ENCODE measurements at places on chromosomes 2 and 18.

GRCh38 chr18:73286584-73286983, 418.8 kb upstream of the NETO1 start:
- no peak for DNase-seq

GRCh38 chr2:32558492-32558891, 69.4 kb upstream of the TTC27 start:
- DNase-seq = no peak

GRCh38 chr2:181178823-181179412, 198.5 kb downstream of the UBE2E3 start:
- no peak for DNase-seq

DNA sequence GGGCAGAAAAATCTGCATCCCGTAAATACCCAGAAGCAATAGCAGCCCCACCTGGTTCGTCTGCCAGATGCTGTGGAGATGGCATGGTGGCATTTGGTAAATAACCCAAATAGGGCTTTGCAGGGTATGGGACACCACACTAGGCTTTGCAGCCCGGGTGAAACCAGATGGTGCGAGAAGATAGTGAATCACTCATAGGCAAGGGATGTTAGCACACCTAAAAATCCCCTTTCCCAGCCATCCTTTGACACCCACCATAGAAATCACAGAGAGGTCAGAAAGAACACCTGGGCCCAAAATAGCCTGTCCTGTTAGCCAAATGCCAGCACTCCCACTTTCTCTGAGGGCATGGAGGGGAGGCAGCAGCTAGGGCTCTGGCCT, 47.6 kb downstream of the BCL11A start:
- no peak for DNase-seq

DNA sequence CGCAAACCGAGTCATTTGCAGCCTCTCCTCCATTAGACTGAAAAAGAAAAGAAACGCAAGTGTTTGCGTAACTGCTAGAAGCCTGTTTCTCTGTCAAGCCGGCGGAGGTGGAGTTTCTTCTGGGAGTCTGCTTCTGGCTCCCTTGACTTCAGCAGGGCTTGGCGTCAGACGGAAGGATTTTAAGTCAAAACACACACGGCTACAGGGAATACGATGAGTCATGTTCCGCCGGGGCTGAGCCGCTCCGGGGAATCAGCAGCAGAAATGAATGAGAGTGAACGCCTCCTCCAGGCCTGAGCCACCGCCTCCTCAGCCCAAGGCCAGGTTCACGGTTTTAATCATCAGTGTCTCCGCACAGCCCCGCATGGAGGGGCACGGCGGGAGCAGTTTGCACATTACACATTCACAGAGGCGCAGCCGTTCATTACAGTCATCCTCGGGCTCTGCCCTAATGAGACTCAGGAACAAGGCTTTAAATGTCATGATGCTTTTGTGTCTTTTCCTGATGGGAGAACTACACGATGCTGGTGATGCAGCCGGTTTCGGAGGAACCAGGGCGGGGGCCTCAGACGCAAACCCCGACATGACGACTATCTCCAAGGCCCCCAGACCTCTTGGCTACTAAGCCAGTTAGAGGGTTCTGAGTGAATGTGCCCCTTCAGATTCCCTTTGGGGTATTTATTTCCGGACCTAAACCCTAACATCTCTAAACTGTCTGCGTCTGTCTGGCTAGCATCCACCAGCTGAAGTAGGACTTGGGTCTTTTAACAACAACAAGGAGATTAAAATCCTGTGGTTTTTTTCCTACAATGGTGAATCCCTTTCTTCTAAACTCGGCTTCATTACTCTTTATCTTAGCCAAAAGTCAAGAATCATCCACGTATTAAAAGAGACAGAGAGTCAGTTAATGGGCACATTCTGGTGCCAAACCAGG, 11.1 kb upstream of the SCG2 start:
- peak; percentile 74 for DNase-seq

- DNase-seq = no peak
Observed at GRCh38 chr18:47601581-47602272, 328.7 kb downstream of the SMAD2 start.

- no peak for DNase-seq
Observed at GRCh38 chr2:201157694-201158093, 25.2 kb upstream of the CASP10 start.

DNA sequence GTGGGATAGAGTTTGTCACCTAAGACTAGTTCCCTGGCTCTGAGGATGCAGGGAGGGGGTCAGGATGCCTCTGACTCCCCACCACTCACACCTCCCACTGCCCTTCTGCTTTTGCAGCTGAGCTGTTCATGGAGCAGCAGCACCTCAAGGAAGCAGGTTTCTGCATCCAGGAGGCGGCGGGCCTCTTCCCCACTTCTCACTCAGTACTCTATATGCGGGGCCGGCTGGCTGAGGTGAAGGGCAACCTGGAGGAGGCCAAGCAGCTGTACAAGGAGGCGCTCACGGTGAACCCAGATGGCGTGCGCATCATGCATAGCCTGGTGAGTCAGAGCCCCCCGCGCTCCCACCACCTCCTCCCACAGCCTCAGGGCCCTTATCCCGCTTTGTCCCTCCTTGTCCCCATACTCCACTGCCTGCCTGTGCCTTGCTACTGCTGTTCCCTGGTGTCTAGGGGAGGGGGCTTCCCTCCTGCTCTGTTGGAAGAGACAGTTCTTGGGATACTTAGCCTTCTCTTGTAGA, 94.4 kb downstream of the STPG4 start:
- no peak for DNase-seq

- DNase-seq = no peak
Observed at GRCh38 chr2:46135228-46135855, 161.9 kb upstream of the EPAS1 start.

DNA sequence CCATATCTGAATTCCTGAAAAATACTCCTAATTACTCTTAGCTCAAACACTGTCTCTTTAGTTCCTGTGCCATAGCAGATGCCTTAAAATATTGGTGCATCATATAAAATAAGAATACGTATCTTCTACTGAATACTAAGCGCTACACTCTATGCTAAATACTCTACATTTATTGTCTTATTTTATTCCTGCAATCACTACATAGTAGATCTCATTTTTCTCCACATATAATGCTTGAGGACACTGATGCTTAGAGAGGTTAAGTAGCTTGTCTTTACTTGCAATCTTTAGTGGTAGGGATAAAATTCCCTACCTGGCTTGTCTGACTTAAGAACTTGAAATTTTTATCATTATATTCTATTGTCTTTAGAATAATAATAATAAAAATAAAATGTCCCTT, 137.3 kb upstream of the SETBP1 start:
- DNase-seq = no peak

DNA sequence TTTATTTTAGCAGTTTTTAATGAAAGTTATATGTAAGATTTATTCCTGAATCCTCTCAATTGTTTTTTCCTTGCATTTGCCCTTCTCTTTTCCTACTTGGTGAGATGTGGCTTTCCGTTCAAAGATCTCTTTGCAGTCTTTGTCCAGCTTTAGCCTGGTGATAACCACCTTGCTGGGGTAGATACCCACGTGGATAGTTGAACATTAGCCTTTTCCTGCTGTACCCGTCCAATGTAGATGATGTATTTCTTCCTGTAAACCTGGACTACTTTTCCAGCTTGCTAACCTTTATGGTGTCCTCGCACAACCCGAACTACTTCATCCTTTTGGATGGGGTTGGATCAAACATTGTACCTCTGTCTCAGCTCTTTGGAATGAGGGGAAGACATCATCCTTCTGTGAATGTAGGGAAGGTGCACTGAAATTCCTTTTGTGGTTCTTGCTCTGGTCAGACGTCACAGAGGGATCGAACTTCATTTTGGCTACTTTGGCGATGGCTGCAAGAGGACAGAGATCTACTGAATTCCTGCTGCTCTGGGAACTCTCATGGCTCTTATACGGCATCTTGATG, 293.2 kb upstream of the EPAS1 start:
- no peak for DNase-seq

DNA sequence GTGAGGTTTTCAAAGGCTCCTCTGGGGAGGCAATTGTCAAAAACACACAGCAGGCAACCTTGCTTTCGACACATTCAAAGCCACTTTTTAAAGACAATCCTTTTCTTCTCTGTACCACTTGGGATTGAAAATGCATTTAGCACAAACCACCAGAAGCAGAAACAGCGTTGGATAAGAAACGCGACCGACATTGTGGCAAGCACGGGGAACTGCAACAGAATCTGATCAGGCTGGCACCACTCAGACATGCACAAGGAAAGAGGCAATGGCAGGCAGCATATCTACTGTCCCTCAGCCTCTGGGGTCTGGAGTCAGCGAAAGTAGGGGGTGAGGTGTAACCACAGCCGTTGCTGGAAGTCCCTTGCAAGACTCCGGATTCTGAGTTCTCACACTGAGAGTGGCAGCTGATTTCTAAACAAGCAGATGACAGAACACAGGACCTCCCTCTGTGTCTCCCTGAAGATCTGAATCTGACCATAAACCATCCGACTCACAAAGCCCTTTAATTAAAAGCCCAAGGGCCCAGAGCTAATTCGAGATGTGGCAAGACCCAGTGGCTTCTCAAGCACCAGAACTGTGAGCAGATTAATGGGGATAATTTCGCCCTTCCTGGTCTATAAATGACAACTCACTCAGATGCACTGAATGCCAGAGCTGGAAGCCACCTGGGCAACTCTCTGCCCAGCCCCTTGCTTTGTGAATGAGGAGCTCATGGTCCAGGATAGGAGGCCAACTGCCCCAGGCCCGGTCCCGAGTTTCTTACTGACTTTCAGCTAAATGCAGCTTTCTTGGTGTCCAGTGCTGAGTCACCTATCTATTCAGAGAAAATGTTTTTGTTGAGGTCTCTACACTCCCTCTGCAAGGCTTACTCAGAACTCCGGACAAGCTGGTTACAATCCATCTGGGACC, 29.6 kb downstream of the CYRIA start:
- DNase-seq = no peak

DNA sequence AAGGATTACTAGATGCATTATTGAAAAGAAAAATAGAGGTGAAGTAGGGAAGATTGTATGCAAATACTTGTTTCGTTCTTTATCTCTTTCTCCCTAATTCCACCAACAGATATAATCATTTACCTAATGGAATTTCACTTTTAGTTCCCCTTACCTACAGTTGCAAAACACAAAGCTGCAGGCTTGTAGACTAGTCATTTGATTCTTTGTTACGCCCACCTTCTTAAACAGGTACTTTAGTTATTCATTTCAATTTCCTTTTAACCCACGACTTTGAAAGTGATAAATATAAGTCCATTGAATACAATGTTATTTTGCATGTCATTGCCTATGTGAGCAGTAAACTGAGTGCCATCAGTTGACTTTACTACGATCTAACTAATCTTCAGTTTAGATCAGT, 3.9 kb upstream of the HRH4 start:
- DNase-seq = no peak

- DNase-seq = no peak
Observed at GRCh38 chr2:191643429-191643828, 34.5 kb upstream of the NABP1 start.

- no peak for DNase-seq
Observed at GRCh38 chr2:29519338-29519925, 402.0 kb downstream of the ALK start.

DNA sequence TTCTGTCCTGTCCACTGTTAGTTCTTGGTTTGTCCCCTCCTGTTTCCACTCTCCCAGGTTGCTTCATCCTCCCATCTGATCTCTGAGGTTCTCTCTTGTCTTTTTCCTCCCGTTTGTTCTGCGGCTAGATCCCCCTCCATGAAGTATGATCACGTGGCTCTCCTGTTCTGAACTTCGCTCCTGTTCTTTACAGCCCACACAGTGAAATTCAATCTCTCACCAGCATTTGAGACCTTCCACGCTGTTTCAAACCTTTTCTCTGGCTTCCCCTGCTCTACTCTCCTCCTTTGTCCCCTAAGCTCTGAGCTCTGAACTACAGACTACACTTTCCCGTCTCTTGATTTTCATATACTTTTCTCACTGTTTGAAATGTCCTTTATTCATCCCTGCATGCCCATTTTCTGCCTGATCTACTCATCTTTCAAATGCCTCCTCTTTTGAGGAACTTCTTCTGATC, 83.5 kb downstream of the OSBPL6 start:
- DNase-seq = no peak

DNA sequence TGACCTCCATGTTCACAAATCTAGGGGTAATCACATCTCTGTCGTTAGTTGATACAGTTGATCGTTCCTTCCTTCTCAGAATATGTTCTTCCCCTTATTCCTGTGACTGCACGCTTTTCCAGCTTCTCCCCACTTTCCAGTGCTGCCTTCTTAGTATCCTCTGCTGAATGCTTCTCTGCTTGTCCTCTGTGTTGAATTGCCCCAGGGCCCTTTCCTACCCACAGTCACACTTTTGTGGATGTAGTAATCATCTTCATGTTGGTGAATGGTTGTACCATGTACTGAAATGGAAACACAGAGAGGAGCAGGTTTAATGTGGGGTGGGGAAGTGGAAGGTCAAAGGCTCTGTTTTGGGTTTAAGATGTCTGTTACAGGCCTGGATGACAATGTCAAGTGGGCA, 47.2 kb downstream of the EML6 start:
- no peak for DNase-seq

DNA sequence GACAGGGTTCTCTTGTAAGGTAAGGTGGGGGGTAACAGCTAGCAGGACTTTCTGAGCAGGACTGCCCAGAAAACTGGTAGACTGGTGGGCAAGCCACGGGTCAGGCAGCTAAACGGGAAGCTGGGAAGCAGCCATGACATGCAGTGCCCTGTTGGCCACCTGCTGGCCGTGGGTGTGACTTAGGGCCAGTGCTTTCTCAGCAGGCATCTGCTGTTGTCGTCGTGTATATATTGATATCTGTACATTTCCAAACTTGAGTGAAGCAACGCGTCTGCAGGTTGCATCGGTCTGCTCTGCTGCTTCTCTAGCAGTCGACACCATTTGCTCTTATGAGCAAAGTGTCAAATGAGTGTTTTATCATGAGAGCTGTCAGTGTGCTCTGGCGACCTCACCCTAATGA, 31.0 kb downstream of the COA5 start:
- DNase-seq = no peak

DNA sequence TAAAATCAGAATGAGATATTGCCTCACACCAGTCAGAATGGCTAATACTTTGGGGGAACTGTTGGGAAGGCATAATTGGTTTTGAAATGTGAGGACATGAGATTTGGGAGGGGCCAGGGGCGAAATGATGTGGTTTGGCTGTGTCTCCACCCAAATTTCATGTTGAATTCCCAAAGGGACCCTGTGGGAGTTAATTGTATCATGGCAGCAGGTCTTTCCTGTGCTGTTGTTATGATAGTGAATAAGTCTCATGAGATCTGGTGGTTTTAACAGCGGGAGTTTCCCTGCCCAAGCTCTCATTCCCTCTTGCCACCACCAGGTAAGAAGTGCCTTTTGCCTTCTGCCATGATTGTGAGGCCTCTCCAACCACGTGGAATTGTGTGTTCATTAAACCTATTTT, 59.6 kb downstream of the CSRNP3 start:
- no peak for DNase-seq

GRCh38 chr2:157839162-157839801, 36.8 kb downstream of the ACVR1 start:
- DNase-seq = peak; percentile 52

Measured in mesothelial cell of epicardium (in vitro differentiated cells).